A673 (cell line): ENCODE measurements at places on chromosomes 2 and 18.

DNA sequence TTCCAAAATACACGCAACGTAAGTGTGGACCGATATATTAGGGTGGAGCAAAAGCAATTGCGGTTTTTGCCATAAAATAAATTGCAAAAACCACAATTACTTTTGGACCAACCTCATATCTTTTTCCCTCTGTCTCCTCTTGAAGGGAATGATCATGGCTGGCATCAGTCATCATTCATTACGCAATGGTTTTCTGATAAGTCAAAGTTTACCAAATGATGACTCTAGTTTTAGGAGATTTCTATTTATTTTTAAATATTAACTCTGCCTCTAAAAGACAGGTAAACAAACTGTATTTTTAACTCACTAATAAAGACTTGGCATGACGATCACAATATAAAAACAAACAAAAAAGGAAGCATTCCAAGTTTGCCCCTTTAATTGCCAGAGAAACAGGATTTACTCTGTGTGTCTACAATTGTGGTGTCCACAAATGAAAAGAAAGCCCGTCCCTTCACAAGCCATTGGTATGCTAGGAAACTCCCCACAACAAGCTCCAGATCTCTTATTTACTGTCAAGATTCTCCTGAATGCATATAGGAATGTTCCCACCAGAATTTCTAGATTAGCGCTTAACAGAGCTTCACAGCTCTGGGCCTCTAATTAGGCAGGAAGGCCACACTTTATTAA lies 61.3 kb downstream of the IRS1 start:
- H3K4me1 ChIP-seq, result peaks cover 23% of the 10 kb centered on the region
- no peak overlapping the region for H3K4me3 ChIP-seq
- peaks cover 4% of the 10 kb centered on the region for H3K36me3 ChIP-seq
- H3K27me3 ChIP-seq, result no peaks in the 10 kb centered on the region

- H3K4me1 ChIP-seq, result no peaks in the 10 kb centered on the region
- DNase-seq, result no peak
- H3K4me3 ChIP-seq, result no peak overlapping the region
- H3K36me3 ChIP-seq, result no peaks in the 10 kb centered on the region
Observed at GRCh38 chr2:24182507-24182906, 7.7 kb downstream of the FAM228A start.

- no peaks in the 10 kb centered on the region for H3K4me1 ChIP-seq
- H3K27ac ChIP-seq, result no peak overlapping the region
- H3K27me3 ChIP-seq, result no peaks in the 10 kb centered on the region
- DNase-seq, result no peak
- no peaks in the 10 kb centered on the region for H3K36me3 ChIP-seq
- H3K4me3 ChIP-seq, result no peak overlapping the region
Observed at GRCh38 chr2:44753552-44754285, 187.8 kb upstream of the SIX3 start.

GRCh38 chr18:40341701-40342100 lies 1613.3 kb upstream of the PIK3C3 start:
- no peak for DNase-seq
- H3K36me3 ChIP-seq, result no peaks in the 10 kb centered on the region
- no peaks in the 10 kb centered on the region for H3K27me3 ChIP-seq
- no peaks in the 10 kb centered on the region for H3K4me1 ChIP-seq
- H3K4me3 ChIP-seq, result no peak overlapping the region

DNA sequence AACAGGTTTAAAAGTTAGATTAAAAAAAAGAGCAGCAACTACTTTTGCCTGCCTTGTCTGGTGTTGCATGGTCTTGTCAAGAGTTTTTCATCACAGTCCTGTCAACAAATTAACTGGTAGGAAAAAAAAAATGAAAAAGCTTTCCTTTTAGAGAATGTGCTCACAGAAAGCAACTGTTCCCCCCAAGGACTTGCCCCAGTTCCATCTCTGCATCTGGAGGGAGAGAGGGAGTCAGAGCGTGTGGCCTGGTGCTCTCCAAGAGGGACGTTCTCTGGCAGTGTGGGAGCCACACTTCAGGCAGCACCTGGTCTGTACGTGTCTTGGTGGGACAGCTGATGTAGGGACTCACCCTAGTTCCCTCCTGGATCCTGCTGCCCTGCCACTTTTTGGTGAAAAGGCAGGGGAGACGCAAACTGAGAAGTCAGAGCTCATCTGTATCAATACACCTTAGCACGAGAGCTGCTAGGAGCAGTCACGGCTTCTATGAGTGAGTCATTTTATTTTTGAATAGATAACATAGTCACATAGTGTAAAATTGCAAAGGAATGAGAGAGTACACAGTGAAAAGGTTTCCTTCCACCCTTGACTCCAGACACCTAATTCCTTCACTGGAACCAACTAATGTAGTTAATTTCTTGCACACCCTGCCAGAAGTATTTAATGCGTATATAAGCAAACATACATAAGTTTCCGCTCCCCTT lies 172.5 kb upstream of the MGAT5 start:
- no peak overlapping the region for H3K27ac ChIP-seq
- peaks cover 11% of the 10 kb centered on the region for H3K27me3 ChIP-seq
- DNase-seq, result no peak
- H3K36me3 ChIP-seq, result no peaks in the 10 kb centered on the region

DNA sequence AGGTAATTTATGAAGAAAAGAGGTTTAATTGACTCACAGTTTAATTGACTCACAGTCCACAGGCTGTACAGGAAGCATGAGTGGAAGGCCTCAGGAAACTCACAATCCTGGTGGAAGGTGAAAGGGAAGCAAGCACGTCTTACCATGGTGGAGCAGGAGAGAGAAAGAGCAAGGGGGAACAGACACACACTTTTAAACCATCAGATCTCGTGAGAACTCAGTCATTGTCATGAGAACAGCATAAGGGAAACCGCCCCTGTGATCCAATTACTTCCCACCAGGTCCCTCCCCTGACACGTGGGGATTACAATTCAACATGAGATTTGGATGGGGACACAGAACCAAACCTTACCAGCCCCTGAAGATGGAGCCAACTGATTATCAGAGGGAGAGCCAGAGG lies 11.2 kb upstream of the PUM2 start:
- H3K4me3 ChIP-seq, result no peak overlapping the region
- no peaks in the 10 kb centered on the region for H3K4me1 ChIP-seq
- H3K27me3 ChIP-seq, result no peaks in the 10 kb centered on the region

DNA sequence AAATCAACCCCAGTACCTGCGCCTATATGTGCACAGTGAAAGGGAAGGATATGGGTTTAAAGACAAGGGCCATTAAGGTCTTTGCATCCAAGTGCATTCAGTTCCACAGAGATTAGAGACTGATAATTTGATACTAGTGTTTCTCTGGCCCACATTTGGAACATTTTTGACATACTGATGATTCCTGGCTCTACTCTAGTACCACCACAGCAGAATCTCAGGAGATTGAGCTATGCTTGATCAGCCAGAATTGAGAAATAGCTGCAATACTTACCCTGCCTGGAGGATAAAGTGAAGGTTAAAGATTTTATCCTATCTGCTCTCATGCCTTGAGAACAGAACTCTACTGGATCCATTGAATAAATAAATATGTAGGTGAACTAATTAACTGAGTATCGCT lies 1267.8 kb downstream of the SUCLG1 start:
- no peak for DNase-seq
- no peak overlapping the region for H3K27ac ChIP-seq
- no peaks in the 10 kb centered on the region for H3K4me1 ChIP-seq

GRCh38 chr2:62727259-62727867 lies 21.9 kb downstream of the EHBP1 start:
- no peaks in the 10 kb centered on the region for H3K27me3 ChIP-seq
- H3K4me1 ChIP-seq, result no peaks in the 10 kb centered on the region
- no peak for DNase-seq
- H3K27ac ChIP-seq, result no peak overlapping the region
- H3K36me3 ChIP-seq, result no peaks in the 10 kb centered on the region

DNA sequence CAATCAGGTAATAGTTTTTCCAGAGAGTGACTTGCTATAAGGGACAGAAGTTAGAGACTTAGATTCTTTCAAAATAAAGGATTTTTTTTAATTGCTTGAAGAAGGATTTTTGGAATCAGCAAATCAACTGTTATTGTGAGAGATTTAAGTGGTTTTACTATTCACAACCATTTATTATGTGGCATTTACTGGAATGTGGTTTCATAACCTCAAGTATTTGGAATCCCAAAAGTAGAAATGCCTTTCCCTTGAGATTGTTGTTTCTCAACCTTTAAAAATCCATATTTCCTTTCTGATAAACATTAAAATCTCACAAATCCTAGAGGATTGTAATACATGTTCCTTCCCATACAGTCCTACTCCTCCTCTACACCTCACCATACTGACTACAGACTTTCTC lies 5.0 kb downstream of the TANK start:
- no peaks in the 10 kb centered on the region for H3K27me3 ChIP-seq
- peaks cover 16% of the 10 kb centered on the region for H3K36me3 ChIP-seq
- H3K4me3 ChIP-seq, result no peak overlapping the region
- no peak overlapping the region for H3K27ac ChIP-seq

- DNase-seq, result no peak
- H3K36me3 ChIP-seq, result no peaks in the 10 kb centered on the region
- H3K4me1 ChIP-seq, result no peaks in the 10 kb centered on the region
- no peak overlapping the region for H3K4me3 ChIP-seq
- H3K27me3 ChIP-seq, result no peaks in the 10 kb centered on the region
- H3K27ac ChIP-seq, result no peak overlapping the region
Observed at GRCh38 chr2:189236066-189236465, 56.5 kb upstream of the COL5A2 start.

DNA sequence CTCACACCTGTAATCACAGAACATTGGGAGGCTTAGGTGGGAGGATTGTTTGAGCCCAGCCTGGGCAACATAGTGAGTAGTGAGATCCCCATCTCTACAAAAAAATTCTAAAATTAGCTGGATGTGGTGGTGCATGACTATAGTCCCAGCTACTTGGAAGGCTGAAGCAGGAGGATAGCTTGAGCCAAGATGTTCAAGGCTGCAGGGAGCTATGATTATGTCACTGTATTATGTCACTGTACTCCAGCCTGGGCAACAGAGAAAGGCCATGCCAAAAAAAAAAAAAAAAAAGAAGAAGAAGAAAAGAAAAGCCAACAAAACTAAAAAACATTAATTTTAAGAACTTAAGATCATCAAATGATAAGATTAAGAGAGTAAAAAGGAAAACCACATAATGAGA lies 17.4 kb upstream of the NCOA1 start:
- no peak overlapping the region for H3K27ac ChIP-seq
- no peak for DNase-seq
- H3K4me3 ChIP-seq, result no peak overlapping the region
- no peaks in the 10 kb centered on the region for H3K36me3 ChIP-seq

DNA sequence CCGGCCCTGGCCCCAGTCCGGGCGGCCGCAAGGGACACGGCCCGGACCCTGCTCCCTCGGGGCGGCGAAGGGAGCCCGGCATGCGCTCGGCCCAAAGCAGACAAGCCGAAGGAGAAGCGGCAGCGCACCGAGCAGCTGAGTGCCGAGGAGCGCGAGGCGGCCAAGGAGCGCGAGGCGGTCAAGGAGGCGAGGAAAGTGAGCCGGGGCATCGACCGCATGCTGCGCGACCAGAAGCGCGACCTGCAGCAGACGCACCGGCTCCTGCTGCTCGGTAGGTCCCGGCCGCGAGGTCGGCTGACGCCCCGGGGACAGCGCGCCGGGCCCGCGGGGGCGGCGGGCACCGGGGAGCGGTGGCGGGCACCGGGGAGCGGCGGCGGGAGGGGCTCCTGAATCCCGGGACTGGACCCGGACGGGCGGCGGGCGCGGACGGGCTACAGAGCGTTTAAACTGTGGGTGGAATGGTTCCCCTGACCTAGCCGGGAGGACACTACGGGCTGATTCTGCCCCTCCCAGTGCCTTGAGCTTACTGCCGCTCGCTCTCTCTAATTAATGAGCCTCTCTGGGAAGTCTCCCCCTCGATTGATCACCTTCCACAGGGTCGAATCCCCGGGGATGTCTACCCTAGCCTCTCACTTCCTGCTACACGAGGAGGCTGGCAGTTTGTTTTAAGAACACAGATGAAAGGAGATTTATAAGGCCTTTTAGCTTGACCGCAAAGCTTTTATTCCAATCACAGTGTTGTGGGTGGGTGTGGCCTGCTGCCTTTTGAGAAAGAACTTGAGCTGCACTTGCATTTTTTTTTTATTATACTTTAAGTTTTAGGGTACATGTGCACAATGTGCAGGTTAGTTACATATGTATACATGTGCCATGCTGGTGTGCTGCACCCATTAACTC lies 853 bp downstream of the GNAL start:
- H3K4me1 ChIP-seq, result peaks cover 9% of the 10 kb centered on the region
- no peak overlapping the region for H3K27ac ChIP-seq
- H3K27me3 ChIP-seq, result peaks cover 56% of the 10 kb centered on the region
- no peaks in the 10 kb centered on the region for H3K36me3 ChIP-seq
- peak; percentile 11 for DNase-seq
- H3K4me3 ChIP-seq, result peak overlapping the region; percentile 42

GRCh38 chr2:6071519-6071918 lies 379.3 kb downstream of the SOX11 start:
- no peak for DNase-seq
- no peaks in the 10 kb centered on the region for H3K36me3 ChIP-seq
- no peak overlapping the region for H3K27ac ChIP-seq
- no peaks in the 10 kb centered on the region for H3K27me3 ChIP-seq

- H3K4me1 ChIP-seq, result no peaks in the 10 kb centered on the region
- H3K27ac ChIP-seq, result no peak overlapping the region
- no peaks in the 10 kb centered on the region for H3K36me3 ChIP-seq
Observed at GRCh38 chr2:3669656-3670055, 11.7 kb downstream of the ALLC start.

DNA sequence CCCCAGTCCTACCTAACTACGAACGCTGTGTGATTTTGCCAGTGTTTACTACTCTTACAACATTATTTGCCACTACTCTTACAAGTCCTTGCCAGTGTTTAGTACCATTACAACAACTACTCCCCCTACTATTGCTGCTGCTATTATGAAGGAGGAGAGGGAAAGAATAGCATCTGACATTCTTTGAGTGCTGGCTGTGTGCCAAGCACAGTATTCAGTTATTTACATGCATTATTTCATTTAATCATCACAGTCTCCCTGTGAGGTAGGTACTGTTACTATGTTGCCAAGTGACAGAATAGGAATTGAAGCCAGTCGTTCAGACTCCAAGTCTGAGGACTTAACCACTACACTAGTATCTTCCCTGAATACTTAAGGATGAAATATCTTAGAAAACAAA lies 185.9 kb upstream of the FOSL2 start:
- H3K4me3 ChIP-seq, result no peak overlapping the region
- no peaks in the 10 kb centered on the region for H3K4me1 ChIP-seq
- no peak overlapping the region for H3K27ac ChIP-seq
- H3K27me3 ChIP-seq, result no peaks in the 10 kb centered on the region
- peak; percentile 39 for DNase-seq
